ENCODE measurements at places on chromosomes 6 and 20. TPM values are rescaled to one million over a fixed set of nuclear protein-coding genes. Genes with fewer than 3 reads are reported as not detected.

DNA sequence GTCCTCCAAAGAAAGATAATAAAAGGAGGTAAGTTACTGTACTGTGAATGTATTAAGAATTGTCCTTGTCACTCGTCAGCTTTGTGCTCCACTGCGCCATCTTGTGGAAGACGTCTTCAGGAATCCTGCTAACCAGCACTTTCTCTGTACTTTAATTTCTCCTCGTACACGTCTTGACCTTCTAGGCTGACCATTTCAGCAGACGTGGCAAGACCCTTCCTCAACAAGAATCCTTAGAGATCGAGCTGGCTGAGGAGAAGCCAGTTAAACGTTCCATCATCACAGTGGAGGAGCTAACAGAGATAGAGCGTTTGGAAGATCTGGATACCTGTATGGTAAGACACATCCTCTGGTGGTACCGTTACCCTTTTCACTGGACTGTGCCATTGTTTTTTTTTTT is 95.5 kb upstream of the SCGN start:
- peak; percentile 83 for DNase-seq

Gene PTGIS
- total RNA-seq: 22.5 TPM

DNA sequence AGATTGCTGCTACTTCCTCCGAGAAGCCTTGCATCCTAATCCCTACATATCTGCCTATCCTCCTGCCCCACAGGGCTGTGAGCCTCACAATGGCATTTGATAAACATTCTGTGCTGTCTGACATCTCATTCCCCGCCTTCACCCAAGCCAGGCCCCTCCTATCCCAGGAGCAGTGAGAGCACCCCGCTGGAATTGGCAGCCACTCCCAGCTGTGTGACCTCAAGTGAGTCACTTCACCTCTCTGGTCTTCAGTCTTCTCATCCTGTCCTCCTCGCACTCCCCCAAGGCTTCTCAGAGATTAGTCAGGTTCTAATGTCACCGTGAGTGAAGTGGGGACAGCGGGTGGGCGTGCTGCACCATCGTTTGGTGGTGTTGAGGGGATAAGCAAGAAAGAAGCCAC is 81.7 kb downstream of the CDH22 start:
- DNase-seq: no peak

- peak; percentile 43 for DNase-seq
These were observed 117.3 kb downstream of the OPRM1 start for GRCh38 chr6:154156135-154156896.

Gene BPIFB4
- total RNA-seq: not detected

Gene SYCP2L
- total RNA-seq: 1.00 TPM

Gene SLC13A3
- 2.4 TPM for total RNA-seq

Gene SMLR1
- total RNA-seq: 28.9 TPM

- DNase-seq: no peak
These were observed 3.7 kb upstream of the CARMIL1 start for GRCh38 chr6:25275436-25275835.

DNA sequence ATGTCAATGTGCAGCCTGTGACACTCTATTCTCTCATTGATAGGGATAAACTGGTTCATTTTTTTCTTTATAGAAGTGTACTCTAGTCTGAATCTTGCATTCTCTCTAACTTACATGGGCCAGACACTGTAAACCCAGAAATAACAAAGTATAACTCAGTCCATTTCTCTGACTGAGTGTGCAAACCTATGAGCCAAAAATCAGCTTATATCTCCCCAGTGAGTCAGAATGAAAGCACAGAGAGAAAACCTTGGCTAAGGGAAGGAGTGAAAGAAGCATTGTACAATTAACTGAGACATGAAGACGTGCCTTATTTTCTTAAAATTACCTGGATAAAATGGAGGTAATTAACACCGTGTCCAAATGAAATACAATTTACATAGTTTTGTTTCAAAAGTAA is 436.9 kb upstream of the IMPG1 start:
- DNase-seq: no peak

GRCh38 chr6:72683797-72684196 is 61.9 kb downstream of the KCNQ5 start:
- no peak for DNase-seq

GRCh38 chr6:6688283-6688682 is 99.8 kb downstream of the LY86 start:
- DNase-seq: no peak

DNA sequence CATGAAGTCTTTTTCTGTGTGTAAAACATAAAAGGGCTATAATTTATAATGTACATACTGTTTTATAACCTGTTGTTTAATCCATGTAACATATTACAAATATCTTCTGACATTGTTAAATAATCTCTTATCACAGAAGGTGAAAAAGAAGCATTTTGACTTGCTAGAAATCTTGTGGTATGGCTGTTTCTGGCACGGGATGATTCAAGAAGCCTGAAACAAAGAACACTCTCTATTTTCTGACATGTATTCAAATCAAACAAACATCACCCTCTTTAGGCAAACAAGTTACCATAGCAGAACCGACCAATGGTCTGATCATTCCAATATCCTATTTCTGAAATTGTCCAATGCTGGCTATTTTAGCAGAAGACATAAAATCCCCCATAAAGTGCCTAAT is 55.4 kb downstream of the HS3ST5 start:
- no peak for DNase-seq

GRCh38 chr20:21342656-21343345 is 39.7 kb downstream of the XRN2 start:
- no peak for DNase-seq

- DNase-seq: no peak
These were observed 152.9 kb downstream of the JARID2 start for GRCh38 chr6:15398633-15399275.

DNA sequence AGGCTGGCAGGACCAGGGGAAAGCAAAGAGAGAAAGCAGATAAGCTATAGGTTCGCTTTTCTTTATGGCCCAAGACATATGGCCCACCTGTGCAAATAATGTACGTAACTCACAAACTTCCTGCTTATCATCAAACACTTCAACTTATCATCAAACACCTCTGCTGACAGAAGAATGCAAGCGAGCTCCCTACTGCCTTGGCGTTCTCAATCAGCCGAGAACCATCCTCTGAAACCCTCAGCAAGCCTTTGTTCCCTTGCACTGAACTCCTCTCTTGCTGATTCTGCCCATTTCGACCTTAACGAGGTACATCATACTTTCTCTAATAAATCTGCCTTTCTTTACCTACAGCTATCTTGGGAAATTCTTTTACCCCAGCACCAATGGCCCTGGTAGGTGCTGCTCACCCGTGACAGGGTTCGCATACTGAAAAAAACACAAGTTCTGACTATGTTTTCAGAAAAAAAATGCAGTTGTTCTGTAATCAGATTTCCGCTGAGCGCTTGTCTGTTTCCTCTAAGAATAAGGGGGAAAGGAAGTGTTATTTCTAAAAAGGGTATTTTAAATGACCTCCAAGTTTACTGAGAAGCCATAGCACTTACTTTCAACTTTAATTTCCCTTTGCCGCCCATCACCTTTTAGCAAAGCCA is 28.3 kb downstream of the SERPINB6 start:
- DNase-seq: no peak

DNA sequence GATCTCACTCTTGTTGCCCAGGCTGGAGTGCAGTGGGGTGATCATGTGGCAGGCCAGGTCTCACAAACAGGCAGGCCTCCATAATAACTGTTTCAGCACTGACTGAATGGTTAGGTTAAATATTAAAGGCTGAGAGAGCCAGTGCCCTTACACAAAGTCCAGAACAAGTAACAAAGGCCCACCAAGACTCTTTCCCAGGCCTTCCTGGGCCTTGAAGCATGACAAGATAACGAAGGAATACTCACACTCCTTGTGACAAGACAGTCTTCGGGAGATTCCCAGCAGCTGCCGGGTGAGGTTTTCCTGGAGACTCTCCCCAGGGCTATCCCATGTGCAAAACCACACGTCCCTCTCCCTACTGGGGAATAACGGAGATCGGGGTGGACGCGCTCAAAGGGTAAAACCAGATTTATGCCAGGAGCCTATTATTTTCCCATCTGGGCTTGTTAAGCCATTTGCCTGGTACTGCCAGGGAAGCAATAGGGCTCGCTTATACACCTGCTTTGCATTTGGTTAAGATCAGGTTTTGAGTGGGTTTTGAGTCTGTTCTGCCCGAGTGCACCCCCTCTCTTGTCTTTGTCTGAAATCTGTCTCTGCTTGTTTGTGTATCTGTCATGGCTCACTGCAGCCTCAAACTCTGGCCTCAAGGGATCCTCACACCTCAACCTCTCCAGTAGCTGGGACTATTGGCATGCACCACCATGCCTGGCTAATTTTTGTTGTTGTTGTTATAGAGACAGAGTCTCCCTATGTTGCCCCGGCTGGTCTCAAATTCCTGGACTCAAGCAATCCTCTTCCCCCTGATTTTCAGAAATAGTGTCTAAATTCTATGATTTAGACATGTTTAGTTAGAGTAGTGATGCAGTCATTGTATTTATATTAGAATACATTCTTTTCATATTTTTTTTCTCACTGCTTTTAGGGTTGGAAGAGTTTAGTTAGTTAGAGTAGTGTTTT is 1.4 kb upstream of the ENPP3 start:
- DNase-seq: no peak

DNA sequence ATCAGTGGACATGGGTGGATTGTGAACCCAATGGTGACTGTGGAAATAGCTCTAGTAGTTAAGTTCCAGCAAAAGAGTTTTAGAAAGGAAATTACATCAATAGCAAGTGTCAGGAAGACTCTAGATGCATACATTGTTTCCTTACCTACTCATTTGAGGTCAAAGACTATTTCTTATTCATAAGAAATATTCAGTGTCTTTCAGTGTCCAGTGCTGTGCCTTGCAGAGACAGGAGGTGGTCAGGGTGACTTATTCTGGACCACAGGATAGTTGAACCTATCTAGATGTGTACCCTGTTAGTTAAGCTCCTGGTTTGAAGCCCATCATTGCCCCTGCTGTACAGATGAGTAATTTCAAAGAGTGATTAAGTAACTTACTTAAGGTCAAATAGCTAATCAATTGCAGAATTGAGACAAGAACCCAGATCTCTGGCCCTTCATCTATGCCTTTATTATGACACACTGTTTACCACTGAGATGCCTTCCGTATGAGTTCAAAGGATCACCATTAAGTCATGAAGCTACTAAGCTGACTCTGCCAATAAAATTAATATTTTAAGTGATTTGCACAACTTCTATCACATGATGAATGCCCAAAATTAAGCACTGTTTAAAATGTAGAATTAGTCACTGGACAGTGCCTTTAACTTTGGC is 136.1 kb downstream of the PDSS2 start:
- DNase-seq: no peak

DNA sequence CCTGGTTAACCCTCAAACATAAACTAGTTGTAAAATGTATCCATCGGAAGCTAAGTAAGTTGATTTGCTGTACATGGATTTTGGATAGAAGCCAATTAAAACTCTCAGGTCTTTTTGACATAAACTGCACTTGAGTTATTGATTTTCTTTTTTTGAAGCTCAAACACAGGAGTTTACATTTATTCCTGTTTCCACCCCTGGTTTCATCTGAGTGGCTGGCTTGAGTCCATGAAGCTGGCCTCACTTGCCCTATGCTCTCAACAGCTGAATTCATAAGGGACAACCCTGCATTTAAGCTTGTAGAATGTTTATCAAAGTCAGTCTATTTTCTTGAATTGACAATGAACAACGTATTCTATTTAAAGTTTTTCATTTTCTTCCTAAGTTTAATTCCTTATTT is 58.1 kb upstream of the PLEKHG1 start:
- DNase-seq: no peak

- no peak for DNase-seq
These were observed 1.6 kb upstream of the OLIG3 start for GRCh38 chr6:137495703-137496336.

- no peak for DNase-seq
These were observed 15.8 kb downstream of the KCNK15 start for GRCh38 chr20:44761423-44761822.

GRCh38 chr6:29005183-29005885 is at the start of gene ZNF311:
Gene ZNF311, minus strand, starts transcription at chr6:29005315. Its CDS starts 1,361 bp downstream, at chr6:29003954.
- peak; percentile 69 for DNase-seq

Gene FABP7
- 0.24 TPM for total RNA-seq

Gene DSP
- 123 TPM for total RNA-seq

Gene MRAP2
- 0.88 TPM for total RNA-seq

DNA sequence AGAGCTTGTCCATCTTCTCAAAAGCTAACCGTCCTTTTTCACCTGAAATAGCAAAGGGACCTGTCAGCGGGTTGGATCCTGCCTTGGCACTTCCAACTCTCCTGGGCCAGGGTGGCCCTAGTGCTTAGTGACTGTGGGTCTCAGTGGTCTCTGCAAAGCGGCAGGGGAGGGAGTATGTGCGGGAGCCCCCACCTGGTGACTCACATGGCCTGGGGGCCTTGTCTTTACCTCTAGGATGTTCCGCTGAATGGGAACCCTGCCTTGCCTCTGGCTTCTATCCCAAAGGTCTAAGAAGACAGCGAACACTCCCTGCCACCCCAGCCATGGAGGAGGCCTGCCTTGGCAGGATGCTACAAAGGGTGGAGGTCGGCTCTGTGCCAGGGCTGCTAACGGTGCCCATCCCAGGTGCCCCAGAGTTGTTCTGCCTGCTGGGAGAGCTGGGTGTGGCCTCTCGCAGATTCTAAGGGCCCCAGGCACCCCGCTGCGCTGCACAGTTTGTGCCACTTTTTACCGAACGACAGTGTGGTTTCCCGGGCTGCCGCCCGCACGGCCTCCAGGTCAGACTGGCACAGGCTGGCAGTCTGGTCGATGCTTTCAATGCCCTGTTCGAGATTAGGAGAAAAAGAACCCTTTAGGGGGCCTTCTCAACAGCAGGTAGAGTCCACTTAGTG is 77.2 kb downstream of the PTPN1 start:
- no peak for DNase-seq

Gene HCK
- 0.44 TPM for total RNA-seq

GRCh38 chr6:1792989-1793388 is 183.3 kb downstream of the FOXC1 start:
- no peak for DNase-seq

DNA sequence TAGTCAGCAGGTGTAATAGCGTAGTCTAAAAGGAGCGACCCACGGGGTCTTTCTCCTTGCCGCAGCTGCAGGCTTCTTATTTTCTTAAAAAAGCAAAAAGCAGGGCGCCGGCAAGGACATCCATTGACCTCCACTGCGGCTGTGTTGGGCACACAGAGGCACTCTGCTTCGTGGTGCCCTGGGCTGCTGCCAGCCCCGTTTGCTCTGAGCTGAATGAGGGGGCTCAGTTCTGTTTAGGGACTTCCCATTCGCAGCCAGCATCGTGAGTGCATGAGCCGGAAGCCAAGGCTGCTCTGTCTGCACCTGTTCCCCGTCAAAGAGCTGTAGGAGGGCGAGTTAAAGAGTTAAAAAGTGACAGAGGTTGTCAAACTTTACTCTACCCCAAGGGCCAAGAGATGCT is 1.7 kb upstream of the SLC22A2 start:
- DNase-seq: no peak

DNA sequence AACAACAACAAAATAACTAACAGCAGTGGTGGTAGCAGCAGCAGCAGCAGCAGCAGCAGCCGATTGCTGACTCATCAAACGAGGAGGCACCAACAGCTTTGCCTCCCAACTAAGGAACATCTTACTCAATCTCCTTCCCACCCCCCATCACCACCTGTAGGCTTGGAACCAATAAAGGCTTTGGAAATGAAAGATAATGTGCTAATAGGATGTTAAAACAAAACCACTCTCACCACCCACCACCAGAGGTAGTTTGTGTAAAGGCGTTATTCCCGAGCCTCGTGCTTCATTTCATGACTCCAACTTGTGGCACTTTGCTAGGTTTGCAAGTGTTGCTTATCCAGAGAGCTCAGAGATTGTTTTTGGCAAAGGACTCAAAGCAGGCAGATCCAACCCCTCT is 346.5 kb downstream of the CD83 start:
- no peak for DNase-seq

Measured in hepatocyte (in vitro differentiated cells).